Stimulated activated CD8-positive, alpha-beta memory T cell treated with anti-CD3 and anti-CD28 coated beads, Interleukin-4, amount 100 ng/mL, for 4 hours (primary cell): ENCODE measurements at places on chromosomes 7 and 10.

GRCh38 chr7:70657989-70658632 is 473.8 kb upstream of the GALNT17 start:
- no peak for DNase-seq

DNA sequence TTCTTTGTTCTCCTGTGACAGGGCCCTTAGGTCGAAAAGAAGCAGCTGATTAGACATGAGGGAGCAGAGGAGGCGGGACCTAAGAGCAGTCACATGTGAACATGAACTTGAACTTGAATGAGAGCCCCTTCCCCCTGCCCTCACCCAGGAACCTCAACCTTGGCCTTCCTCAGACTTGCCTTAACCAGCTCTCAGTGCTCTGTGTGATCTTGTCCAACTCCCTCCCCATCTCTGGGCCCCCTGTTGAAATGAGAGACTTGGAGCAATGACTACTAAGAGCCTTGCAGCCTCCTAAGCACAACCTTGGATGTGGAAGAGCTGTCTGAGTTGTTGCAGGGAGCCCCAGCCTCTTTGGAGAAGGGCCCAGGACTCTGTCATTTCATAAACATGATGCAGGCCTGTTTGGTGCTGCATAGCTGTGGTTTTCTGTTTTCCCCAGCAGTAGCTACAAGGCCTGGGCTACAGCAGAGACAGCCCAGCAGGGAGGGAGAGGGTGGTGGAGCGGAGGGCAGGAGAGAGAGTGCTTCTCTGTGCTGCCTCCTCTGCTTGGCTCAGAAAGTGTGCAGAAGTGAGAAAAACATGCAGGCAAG is 123.9 kb upstream of the ZMIZ1 start:
- DNase-seq, result no peak

- no peak for DNase-seq
These were observed 567.3 kb downstream of the AUTS2 start for GRCh38 chr7:70165477-70166170.

DNA sequence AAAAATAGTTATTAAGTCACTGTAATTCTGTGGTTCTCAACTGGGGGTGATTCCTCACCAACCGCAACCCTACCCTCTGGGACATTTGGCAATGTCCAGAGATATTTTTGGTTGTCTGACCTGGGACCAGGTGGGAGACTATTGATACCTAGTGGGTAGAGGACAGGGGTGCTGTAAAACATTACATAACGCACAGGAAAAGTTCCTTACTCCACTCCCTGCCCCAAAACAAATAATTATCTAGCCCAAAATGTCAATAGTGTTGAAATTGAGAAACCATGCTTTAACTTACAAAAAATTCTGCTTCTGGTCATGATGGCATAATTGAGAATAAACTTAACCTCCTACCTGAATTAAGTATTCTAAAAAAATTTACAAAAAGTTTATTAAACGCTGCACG is 177.7 kb upstream of the FEZF1 start:
- no peak for DNase-seq

- DNase-seq, result no peak
These were observed 128.4 kb upstream of the BTBD16 start for GRCh38 chr10:122142641-122143237.

DNA sequence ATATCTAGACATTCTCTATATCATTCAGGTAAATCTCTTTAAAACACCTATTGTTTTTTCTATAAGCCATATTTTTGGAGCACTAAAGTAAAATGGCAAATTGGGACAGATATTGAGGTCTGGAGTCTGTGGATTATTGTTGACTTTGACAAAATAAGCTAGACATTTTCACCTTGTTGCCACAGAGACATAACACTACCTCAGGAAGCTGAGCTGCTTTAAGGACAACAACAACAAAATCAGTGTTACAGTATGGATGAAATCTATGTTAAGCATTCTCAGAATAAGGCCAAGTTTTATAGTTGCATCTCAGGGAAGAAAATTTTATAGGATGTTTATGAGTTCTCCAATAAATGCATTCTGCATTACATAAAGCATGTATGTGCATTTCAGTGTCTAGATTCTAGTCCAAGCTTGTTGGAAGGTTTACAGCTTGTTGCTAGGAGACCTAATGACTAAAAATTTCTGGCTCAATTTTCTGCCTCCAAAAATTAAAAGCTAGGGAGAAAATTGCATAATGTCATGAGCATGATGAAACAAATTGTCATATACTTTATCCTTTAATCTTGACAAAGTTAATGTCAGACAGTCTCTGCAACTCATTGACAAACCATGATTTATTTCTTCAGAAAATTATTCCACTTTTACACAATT is 18.3 kb downstream of the LIPM start:
- no peak for DNase-seq

DNA sequence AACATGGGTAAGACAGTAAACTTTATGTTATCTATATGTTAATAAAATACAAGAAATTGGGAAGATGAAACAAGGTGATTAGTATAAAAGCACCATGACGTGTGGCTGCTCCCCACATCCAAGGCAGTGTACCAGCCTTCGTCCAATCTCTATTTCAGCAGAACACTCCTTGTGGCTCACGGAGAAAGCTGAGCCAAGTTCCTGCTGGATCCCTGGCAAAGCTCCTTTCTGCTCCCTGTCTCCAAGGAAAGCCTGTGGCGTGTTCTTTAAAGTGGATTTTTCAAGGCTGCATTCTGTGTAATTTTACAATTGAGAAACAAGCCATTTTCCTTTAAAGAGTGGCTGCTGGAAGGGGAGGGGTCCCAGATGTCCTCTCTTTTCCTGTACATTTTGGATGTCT is 467.3 kb downstream of the PTPRN2 start:
- no peak for DNase-seq

GRCh38 chr7:1640376-1641172 is 29.5 kb upstream of the ELFN1 start:
- DNase-seq, result no peak

GRCh38 chr10:91901784-91902677 is 7.3 kb downstream of the FGFBP3 start:
- peak; percentile 31 for DNase-seq

DNA sequence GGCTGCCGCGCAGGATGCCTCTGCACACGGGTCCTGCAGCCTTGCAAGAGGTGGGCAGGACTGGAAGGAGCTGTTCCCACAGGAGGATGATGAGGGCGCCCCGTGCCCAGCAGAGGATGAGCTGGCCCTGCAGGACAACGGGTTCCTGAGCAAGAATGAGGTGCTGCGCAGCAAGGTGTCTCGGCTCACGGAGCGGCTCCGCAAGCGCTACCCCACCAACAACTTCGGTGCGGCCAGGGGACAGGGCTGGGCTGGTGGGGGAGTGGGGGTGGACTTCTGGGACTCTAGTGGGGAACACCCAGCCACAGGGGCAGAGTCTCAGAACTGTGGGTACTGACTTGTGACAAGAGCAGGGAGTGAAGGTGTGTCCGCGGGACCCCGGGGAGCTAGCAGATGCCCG is 16.0 kb downstream of the ZFYVE27 start:
- DNase-seq, result no peak

DNA sequence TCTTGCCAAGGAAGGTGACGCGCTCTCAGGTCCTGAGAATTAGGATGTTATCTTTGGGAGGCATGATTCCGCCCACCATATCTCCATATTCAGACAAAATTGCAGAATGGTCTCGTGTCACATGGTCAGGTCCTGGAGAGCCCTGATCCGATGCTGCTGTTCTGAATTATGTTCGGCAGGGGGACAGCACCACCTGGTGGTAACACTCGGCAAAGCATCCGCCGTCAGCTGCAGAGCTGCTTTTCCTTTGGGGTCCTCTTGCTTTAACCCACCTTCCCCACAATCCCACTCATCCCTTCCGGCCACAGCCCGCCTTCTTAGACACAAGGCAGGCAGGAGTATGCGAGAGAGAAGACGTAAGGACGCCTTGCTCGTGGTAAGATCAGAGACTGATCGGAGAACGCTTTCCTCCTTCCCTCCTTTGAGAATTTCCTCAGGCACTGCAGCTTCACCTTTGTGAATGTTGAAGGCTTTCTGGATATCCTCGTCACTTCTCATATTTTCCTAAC is 327.8 kb upstream of the C7orf33 start:
- DNase-seq, result peak; percentile 24

DNA sequence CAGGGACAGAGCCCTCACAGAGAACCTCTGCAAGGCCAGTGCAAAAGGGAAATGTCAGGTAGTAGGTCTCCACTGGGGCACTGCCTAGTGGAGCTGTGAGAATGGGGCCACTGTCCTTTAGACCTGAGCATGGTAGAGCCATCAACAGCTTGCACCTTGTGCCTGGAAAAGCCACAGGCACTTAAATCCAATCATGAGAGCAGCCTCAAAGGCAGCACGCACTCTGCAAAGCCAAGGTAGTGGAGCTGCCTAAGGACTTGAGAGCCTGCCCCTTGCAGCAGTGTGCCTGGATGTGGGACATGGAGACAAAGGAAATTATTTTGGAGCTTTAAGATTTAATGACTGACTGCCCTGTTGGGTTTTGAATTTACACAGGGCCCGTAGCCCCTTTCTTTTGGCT is 918.5 kb upstream of the POT1 start:
- no peak for DNase-seq

DNA sequence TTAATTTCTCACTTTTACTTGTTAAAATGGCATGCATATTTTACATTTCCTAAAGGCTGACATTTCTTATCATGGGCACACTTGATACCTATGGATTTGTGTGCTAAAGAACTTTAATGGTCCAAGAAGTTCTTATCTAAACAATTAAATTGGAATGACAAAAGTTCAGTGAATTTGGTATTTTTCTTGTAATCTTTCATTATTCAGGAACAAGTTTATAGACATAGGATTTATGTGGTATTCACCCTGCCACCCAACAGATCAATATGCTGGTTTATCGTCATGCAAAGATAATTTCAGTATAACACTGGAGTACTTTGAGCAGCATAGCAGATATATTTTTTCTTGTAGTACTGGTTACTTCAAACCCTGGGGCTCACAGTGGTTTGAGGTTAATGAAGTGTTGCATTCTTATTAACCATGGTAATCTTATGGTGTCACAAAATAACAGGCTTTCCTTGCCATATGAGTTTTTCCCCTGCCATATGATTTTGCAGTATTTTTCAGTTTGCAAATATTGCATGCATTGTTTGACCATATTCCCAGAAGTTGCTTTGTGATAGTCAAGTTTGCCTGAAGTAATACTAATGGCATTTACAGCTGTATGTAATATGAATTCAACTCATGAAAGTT is 148.8 kb downstream of the PPP1R9A start:
- DNase-seq, result no peak

DNA sequence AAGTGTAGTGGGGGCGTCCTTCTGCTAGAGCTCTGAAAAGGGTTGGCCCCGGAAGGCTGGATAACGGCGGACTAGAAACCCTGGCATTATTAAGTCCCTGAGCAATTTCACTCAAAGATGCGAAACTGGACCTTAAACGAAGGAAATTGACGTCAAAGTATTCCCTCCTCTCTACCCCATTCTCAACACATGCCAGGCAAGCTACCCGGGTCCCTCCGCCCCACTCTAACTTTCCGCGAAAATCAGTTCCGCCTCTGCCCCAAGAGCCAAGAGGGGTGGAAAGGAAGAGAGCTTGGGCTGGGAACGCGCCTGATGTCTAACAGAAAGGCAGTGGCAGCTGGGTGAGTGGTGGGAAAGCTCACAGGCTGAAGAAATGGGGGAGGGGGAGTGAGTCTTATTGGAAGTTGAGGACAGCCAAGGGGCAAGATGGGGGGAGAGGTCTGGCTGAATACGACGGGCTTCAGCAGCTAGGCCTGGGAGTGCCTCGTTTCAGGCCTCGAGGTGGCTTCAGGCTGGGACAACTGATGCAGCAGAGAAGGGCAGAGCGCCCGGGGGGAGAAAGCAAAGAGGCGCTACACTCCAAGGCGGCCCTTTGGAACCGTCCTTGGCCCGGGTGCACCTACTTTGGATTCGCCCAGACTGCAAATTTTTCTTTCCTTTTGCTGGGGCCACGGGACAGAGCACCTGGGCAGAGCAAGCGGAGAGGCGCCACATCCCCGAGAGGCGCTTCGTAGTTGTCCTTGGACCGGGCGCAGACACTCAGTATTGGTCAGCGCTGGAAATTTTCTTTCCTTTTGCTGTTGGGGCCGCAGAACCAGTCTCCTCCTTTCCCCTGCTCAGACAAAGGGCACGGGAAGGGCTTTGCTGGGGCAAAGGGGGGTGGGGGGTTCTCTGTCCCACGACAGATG is 2.0 kb upstream of the FEZF1 start:
- no peak for DNase-seq

DNA sequence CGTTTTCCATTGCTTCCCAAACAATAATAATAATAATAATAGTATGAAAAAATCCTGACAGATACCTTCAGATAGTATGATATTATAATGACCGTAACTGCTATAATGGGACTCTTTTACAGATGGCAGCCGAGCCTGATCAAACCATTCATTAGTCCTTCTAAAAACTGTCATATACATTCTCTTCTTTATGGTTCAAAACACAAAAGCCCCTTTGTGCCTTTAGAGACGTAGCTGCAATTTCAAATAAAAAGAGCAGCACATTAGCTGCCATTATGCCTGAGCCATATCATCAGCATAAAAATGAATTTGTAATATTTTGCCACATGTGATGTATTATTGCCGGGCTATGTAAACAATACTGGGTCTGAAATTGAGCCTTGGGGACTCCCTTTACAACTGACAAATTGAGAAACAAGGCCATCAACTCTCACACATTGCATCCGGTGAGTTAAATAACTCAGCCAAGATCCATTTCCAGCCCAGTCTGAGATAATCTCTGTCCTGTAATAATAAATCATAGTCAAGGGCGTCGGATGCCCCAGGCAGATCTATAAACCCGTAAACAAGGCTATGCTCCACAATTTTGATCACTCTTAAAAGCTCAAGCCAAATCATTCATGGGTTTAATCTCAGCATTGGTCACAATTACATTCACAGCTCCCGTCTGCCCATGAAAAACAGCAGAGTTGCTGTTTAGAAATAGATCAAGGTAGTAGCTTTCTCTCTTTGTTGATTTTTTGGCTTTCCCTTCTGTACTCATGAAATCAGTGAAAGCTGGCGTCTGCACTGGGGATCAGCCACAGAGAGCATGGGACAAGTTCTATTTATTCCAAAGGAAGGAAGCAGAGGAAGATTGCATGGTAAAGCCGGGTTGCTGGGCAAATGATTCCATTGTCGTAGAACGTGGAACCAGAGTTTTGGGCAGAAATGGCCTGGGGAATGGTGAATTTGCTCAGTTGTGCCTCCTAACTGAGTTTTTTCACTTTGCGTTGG is 150.1 kb upstream of the BMPER start:
- DNase-seq, result no peak

- no peak for DNase-seq
These were observed 108.0 kb upstream of the KMT2C start for GRCh38 chr7:152543799-152544198.

GRCh38 chr7:21526448-21526847 is 16.4 kb upstream of the DNAH11 start:
- DNase-seq, result no peak

- no peak for DNase-seq
These were observed 603.4 kb downstream of the KCNMA1 start for GRCh38 chr10:77034240-77034639.

- no peak for DNase-seq
These were observed 42.6 kb upstream of the EFCAB10 start for GRCh38 chr7:105623906-105624305.

GRCh38 chr10:122113161-122113944 is 124.4 kb downstream of the TACC2 start:
- no peak for DNase-seq

- DNase-seq, result no peak
These were observed 5.7 kb downstream of the GATA3 start for GRCh38 chr10:8060010-8060703.
